ENCODE measurements at places on chromosomes 6 and 20. TPM values are rescaled to one million over a fixed set of nuclear protein-coding genes. Genes with fewer than 3 reads are reported as not detected.

- H3K4me1 ChIP-seq: no peaks in the 10 kb centered on the region
- H3K27ac ChIP-seq: no peak overlapping the region
- no peaks in the 10 kb centered on the region for H3K36me3 ChIP-seq
- H3K27me3 ChIP-seq: no peaks in the 10 kb centered on the region
- DNase-seq: no peak
These were observed 185.9 kb downstream of the PDE7B start for GRCh38 chr6:136037242-136037875.

- DNase-seq: no peak
- no peaks in the 10 kb centered on the region for H3K27me3 ChIP-seq
- H3K27ac ChIP-seq: no peak overlapping the region
- H3K4me1 ChIP-seq: no peaks in the 10 kb centered on the region
- peaks cover 49% of the 10 kb centered on the region for H3K36me3 ChIP-seq
- no peak overlapping the region for H3K4me3 ChIP-seq
These were observed 79.2 kb upstream of the PLN start for GRCh38 chr6:118468682-118469465.

DDR1 gene
- total RNA-seq: 13.7 TPM

APCDD1L gene
- not detected for total RNA-seq

CDH4 gene
- 0.35 TPM for total RNA-seq

F13A1 gene
- total RNA-seq: not detected

OVOL2 gene
- not detected for total RNA-seq

- H3K27me3 ChIP-seq: no peaks in the 10 kb centered on the region
- H3K27ac ChIP-seq: no peak overlapping the region
- no peak for DNase-seq
- H3K4me3 ChIP-seq: no peak overlapping the region
These were observed 18.2 kb upstream of the OCSTAMP start for GRCh38 chr20:46568570-46569129.

DNA sequence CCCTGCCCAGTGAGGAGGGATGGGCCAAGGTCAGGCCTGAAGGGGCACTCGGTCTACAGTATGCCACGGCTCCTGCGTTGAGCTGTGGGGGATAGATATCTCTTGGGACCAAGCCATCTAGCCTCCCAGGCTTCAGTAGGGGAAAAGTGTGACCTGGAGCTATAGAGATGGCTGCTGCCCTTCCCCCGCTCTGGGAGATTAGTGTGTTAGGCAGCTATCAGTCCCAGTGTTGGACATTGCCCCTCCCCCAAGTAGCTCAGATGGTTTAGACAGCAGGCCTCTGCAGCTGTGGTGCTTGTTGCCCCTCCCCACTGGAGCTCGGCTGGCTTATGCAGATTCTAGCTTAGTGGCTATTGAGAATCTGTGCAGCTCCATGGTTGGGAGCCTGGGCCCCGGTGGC, 56.8 kb downstream of the KHDRBS2 start:
- no peak overlapping the region for H3K4me3 ChIP-seq
- H3K27me3 ChIP-seq: no peaks in the 10 kb centered on the region

- H3K27ac ChIP-seq: no peak overlapping the region
- H3K4me1 ChIP-seq: peaks cover 16% of the 10 kb centered on the region
- no peaks in the 10 kb centered on the region for H3K27me3 ChIP-seq
- H3K36me3 ChIP-seq: no peaks in the 10 kb centered on the region
- DNase-seq: peak; percentile 54
- peak overlapping the region; percentile 25 for H3K4me3 ChIP-seq
These were observed 257.1 kb upstream of the TAB2 start for GRCh38 chr6:149060300-149060984.

ENPP5 gene
- 0.59 TPM for total RNA-seq

CD93 gene
- total RNA-seq: 4.6 TPM

DNA sequence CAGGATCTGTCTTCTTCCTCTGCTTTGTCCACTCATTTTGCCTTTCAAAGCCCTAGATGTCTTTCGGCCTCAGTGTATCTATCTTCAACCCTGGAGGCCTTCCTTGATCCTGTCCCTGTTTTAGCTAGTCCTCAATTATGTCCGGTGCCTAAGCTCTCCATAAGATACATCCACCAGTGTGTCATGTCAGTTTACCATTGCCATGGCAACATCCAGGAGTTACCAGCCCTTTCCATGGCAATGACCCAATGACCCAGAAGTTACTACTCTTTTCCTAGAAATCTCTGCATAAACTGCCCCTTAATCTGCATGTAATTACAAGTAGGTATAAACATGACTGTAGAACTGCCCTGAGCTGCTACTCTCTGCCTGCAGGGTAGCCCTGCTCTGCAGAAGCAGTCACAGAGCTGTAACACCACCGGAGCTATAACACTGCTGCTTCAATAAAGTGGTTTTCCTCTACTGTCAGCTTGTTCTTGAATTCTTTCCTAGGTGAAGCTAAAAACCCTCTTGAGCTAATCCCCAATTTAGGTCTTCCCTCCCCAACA, 712.1 kb upstream of the AGPAT4 start:
- H3K27me3 ChIP-seq: no peaks in the 10 kb centered on the region
- no peak overlapping the region for H3K27ac ChIP-seq
- no peaks in the 10 kb centered on the region for H3K4me1 ChIP-seq
- DNase-seq: no peak

GRCh38 chr6:126625019-126625418, 285.1 kb downstream of the CENPW start:
- H3K27me3 ChIP-seq: no peaks in the 10 kb centered on the region
- H3K36me3 ChIP-seq: no peaks in the 10 kb centered on the region
- no peak overlapping the region for H3K27ac ChIP-seq
- no peaks in the 10 kb centered on the region for H3K4me1 ChIP-seq
- no peak for DNase-seq

- H3K4me1 ChIP-seq: no peaks in the 10 kb centered on the region
- no peaks in the 10 kb centered on the region for H3K36me3 ChIP-seq
- H3K4me3 ChIP-seq: no peak overlapping the region
- DNase-seq: no peak
- H3K27ac ChIP-seq: no peak overlapping the region
These were observed 126.9 kb upstream of the FAM83B start for GRCh38 chr6:54719633-54720032.

FERMT1 gene
- total RNA-seq: 0.10 TPM

KHDC1 gene
- total RNA-seq: 0.58 TPM

DNA sequence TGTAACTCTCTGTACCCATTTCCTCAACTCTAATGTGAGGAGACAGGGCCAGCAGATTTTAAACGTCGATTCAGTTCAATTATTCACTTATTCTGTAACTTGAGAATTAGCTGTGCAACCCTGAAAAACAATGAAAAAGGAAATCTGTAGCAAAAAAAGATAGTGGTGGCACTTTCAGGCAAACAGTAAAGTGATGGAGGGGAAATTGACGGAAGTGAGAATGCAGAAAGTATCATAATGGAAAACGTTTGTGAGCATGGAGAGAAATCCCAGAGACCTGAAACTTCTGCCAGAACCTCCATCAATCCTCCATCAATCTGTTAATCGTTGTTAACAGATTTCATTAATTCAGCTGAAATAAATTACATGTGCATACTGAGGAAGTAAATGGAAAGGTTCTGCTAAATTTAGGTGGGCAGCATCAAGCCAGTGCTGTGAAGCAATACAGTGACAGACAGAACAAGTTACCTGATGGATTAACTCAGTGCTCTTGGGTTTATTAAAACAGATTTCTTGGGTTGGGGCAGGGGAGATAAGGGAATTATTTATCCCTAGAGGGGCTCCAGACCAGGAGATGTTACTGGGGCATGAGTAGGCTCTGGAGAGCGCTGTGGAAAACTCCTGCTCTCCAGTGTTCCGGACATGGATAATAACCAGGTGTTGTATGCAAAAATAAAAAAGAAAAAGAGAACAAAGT, 17.5 kb downstream of the KIZ start:
- no peaks in the 10 kb centered on the region for H3K4me1 ChIP-seq
- no peak overlapping the region for H3K4me3 ChIP-seq
- H3K36me3 ChIP-seq: peaks cover 21% of the 10 kb centered on the region
- no peak overlapping the region for H3K27ac ChIP-seq
- DNase-seq: no peak

SRSF12 gene
- total RNA-seq: not detected

GRCh38 chr6:27825025-27825793, 87.0 kb downstream of the OR2B2 start:
- H3K27me3 ChIP-seq: no peaks in the 10 kb centered on the region
- peak overlapping the region; percentile 89 for H3K27ac ChIP-seq
- H3K4me1 ChIP-seq: peaks cover 6% of the 10 kb centered on the region

- H3K36me3 ChIP-seq: no peaks in the 10 kb centered on the region
- DNase-seq: no peak
- H3K4me3 ChIP-seq: no peak overlapping the region
- no peak overlapping the region for H3K27ac ChIP-seq
These were observed 947.1 kb downstream of the TFAP2A start for GRCh38 chr6:9467741-9468140.

DNA sequence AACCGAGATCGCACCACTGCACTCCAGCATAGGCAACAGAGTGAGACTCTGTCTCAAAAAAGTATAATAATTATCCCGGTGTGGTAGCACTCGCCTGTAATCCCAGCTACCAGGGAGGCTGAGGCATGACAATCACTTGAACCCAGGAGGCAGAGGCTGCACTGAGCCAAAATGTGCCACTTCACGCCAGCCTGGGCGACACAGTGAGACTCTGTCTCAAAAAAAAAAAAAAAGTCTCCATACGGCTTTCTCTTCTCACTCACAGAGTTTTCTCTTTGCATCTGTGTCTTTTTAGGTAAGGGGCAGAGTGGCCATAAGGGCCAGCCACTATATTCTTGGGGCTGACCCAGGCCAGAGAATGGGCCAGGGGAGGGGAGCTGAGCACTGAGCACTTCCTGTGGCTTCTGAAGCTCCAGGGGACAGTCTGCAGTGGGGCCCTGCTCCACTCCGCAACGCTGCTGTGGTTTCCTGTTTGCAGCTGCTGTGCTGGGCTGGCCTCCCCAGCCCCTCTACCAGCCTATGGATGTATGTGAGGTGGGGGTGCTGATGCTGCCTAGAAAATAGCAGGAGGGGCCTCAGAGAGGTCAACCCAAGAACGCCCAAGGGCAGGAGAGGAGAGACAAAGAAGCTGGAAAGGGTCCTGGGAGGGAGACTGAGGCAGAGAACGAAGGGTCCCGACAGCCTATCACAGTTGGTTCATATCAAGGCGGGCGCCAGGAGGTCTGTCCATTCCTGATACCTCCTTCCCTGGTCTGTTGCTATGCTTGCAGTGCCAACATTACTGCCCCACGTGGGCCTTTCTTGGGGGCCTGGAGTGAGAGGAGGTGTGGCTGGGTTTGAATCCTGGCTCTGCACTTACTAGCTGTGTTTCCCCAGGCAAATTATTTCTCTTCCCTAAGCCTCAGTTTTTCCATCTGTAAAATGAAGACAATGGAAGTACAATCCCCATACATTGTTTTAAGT, 16.0 kb downstream of the SLA2 start:
- H3K4me3 ChIP-seq: peak overlapping the region; percentile 1
- H3K27ac ChIP-seq: peak overlapping the region; percentile 64

DNA sequence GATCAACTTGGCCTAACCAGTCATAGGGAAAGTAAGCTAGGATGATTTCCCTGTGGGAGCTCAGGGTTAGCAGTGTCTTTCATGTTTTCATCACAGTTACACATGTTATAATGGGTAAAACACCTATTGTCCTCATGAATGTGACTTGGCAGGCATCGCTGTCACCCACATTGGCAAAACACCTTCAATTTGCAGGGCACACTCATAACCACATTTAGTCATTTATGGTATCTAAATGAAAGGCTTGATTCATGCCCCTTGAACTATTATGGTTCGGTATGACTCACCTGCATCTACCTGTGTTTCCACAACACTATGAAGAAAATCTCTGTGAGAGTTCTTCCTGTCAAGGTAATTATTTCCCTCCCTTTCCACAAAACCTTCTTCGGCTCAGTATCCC, 49.2 kb downstream of the FRK start:
- H3K27me3 ChIP-seq: no peaks in the 10 kb centered on the region
- no peaks in the 10 kb centered on the region for H3K4me1 ChIP-seq
- H3K36me3 ChIP-seq: no peaks in the 10 kb centered on the region
- DNase-seq: no peak
- H3K4me3 ChIP-seq: no peak overlapping the region

DNA sequence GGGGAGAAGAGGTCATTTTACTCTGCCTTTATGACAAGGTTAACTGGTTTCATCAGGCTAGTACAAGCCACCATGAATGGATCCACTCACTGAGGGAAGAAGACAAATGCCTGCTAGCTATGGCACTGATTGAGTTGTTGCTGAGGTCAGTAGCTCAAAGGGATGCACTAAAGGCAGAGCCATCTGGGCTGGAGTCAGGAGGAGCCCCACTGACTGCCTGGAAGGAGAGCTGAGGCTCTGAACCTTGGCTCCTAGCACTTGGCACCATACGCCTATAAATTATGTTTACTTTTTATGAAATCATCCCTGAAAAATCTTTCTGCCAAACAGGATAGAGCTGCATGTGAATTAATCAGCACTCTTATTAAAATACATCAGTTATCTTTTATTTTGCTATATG, 104.6 kb downstream of the DTD1 start:
- H3K4me3 ChIP-seq: no peak overlapping the region
- no peaks in the 10 kb centered on the region for H3K4me1 ChIP-seq
- DNase-seq: no peak

FBXO5 gene
- 9.2 TPM for total RNA-seq

DNA sequence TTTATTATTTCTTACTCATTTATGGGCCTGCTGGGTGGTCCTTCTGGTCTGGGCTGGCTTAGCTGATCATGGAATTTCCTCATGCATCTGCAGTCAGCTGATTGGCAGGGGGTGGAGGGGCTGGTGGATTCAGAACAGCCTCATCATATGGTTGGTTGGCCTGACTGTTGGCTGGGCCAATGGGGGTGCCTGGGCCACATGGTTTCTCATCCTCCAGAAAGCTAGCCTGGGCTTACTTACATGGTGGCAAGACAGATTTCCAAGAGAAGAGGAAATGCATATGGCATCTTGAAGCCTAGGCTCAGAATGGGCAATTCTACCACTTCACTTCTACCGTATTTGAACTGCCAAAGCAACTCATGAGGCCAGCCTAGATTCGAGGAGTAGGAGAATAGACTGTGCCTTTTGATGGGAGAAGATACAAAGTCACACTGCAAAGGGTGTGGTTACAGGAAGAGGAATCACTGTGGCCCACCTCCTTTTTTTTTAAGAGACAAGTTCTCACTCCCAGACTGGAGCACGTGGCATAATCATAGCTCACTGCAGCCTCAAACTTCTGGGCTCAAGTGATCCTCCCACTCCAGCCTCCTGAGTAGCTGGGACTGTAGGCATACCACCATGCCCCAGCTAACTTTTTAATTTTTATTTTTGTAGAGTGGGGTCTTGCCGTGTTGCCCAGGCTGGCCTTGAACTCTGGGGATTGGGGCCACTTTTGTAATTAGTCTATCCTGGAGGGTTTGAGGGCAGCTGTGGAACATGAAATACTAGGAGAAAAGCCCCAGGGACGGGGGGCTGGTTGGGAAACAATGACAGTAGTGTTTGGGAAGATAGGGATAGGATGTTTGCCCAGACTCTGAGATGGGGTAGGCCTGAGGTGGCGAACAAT, 47.6 kb upstream of the RNF24 start:
- H3K27me3 ChIP-seq: no peaks in the 10 kb centered on the region
- no peaks in the 10 kb centered on the region for H3K4me1 ChIP-seq
- no peak overlapping the region for H3K27ac ChIP-seq

RIN2 gene
- 1.9 TPM for total RNA-seq

ARG1 gene
- total RNA-seq: not detected

GRCh38 chr6:135738636-135739035, 112.9 kb upstream of the PDE7B start:
- H3K4me3 ChIP-seq: no peak overlapping the region
- no peak overlapping the region for H3K27ac ChIP-seq
- no peaks in the 10 kb centered on the region for H3K27me3 ChIP-seq
- H3K4me1 ChIP-seq: no peaks in the 10 kb centered on the region
- H3K36me3 ChIP-seq: no peaks in the 10 kb centered on the region

GRCh38 chr6:139882977-139883728, 508.7 kb upstream of the CITED2 start:
- H3K4me3 ChIP-seq: no peak overlapping the region
- no peak for DNase-seq
- H3K27me3 ChIP-seq: no peaks in the 10 kb centered on the region
- no peak overlapping the region for H3K27ac ChIP-seq

All from naive thymus-derived CD4-positive, alpha-beta T cell (primary cell).